ENCODE measurements at places on chromosomes 7 and 10. TPM values are rescaled to one million over a fixed set of nuclear protein-coding genes. Genes with fewer than 3 reads are reported as not detected.

DNA sequence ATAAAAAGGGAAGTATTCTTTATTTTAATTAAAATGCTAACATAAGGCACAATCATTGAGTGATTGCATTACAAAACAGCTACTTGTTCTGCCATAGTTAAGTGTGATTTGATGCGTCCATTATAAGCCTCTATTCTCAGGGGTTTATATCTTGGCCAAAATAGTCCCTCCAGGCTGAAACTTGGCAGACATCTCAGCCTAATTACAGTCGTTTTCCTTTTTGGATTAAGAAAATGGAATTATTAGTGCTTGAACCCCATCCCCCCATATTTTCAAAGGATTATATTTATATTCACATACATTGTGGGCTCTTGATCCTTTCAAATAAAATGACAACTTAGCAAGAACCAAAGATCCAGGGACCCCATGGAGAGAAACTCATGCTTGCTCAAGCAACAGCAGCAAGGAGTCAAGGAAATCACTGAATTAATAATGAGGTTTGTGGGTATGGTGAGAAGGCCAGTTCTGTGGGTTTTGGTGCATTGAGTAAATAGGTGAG, 66.7 kb upstream of the NEUROD6 start:
- H3K27ac ChIP-seq = no peak overlapping the region
- H3K27me3 ChIP-seq = no peaks in the 10 kb centered on the region
- no peak overlapping the region for H3K4me3 ChIP-seq
- H3K4me1 ChIP-seq = no peaks in the 10 kb centered on the region

DNA sequence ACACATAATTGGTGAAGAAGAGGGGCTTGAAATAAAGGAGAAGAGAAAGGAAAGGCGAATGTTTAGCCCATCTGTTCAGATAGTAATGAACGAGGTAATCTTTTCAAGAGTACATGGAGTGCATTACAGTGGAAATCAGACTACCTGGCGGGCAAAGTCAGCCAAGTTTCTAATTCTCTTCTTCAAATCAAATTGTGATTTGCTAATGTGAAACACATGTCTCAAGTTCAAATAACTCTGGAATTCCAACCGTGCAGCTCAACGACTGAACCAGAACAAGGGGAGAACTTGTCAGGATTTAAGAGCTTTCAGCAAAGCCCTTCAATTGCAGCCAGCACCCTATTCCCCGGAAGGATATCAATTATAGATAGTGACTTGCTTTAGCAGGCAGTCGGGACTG, 216.9 kb downstream of the GLI3 start:
- H3K4me1 ChIP-seq = no peaks in the 10 kb centered on the region
- no peak for DNase-seq
- H3K27me3 ChIP-seq = no peaks in the 10 kb centered on the region
- H3K4me3 ChIP-seq = no peak overlapping the region
- H3K27ac ChIP-seq = no peak overlapping the region

DNA sequence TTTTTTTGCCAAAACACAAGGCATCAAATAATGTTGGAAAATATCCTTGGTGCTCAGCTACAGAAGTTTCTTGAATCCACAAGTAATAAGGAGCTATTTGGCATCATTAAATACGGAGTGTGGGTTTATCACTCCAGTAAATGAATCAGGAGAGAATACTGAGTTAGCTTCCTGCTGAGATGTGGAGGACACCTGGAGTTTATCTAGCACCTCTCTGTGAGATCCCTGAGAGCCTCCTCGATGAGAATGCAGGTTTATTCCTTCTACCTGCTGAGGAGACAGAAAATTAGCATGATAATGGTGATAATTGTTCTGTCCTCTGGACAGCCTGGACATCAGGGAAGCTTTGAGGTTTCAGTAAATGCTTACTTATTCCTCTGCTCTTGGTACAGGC, 40.5 kb downstream of the NRG3 start:
- no peak overlapping the region for H3K27ac ChIP-seq
- no peaks in the 10 kb centered on the region for H3K27me3 ChIP-seq
- H3K36me3 ChIP-seq = no peaks in the 10 kb centered on the region
- H3K4me3 ChIP-seq = no peak overlapping the region
- H3K4me1 ChIP-seq = no peaks in the 10 kb centered on the region

DNA sequence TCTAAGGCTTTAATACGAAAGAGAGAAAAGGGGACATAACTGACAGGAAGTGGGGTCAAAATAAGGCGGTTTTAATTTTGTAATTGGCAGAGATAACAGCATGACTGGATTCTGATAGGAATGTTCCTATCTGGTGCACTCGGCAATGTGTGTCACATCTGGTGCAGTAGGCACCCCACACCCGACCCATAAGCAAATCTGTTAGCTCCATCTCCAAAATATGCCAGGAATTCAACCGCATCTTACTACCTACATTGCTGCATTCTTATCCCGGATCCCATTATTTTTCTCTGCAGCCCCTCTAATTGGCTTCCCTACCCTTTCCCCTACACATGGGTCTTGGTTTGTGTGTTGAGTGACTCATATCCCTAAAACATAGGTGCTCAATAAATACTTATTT, 19.1 kb upstream of the GALNT11 start:
- H3K4me3 ChIP-seq = no peak overlapping the region
- no peaks in the 10 kb centered on the region for H3K4me1 ChIP-seq
- no peak for DNase-seq

PTPRZ1 gene
- not detected for total RNA-seq

CALHM3 gene
- total RNA-seq = 0.63 TPM

- H3K36me3 ChIP-seq = no peaks in the 10 kb centered on the region
- H3K4me1 ChIP-seq = no peaks in the 10 kb centered on the region
- no peak overlapping the region for H3K4me3 ChIP-seq
- H3K27me3 ChIP-seq = peaks cover 4% of the 10 kb centered on the region
- H3K27ac ChIP-seq = no peak overlapping the region
Observed at GRCh38 chr7:22251281-22251680, 105.7 kb downstream of the RAPGEF5 start.

DNA sequence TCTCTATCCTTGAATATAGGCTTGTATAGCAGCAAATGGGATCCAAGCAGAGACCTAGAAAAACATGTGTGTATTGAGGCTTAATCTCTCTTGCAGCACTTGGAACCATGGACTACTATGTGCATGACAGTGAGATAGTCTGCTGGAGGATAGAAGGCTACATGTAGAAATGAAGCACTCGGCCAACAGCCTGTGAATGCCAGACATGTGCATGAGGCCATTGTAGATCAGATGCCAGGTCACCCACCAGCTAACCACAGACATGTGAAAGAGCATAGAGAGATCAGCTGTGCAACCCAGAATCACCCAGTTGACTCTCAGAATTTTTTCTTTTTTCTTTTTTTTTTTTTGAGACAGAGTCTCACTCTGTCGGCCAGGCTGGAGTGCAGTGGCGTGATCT, 90.9 kb downstream of the NT5C2 start:
- no peak overlapping the region for H3K4me3 ChIP-seq
- no peaks in the 10 kb centered on the region for H3K4me1 ChIP-seq
- H3K36me3 ChIP-seq = peaks cover 35% of the 10 kb centered on the region
- no peaks in the 10 kb centered on the region for H3K27me3 ChIP-seq

DNA sequence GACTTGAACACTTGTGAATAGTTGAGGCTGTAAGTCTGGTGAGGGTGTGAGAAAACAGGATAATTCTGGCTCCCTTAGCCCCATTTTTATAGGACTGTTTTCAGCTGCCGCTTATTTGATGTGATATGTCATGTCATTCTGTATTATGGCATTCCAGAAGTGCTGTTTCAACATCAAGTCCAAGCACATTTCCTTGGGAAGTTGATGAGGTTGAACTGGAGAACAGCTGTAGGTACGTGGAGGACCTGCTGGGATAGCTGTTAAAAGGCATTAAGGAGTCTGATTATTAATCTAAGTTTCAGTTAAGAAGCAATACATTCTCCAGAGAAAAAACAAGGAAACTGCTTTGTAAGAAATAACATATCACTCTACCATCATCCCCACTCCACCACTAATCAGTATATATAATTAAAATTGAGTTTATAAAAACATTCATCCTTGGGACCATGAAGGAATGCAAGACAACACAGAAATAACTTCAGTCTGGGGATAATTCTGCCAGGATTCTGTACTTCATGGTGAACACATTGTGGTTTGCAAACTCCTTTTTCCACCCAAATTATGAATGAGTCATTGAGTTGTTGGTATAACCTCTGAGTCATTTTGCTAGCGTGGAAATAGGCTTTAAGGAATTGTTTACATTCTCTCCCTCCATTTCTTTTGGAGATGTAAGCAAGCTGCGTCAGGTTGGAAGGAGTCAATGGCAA, 39.9 kb upstream of the TMEM229A start:
- H3K4me1 ChIP-seq = no peaks in the 10 kb centered on the region
- no peaks in the 10 kb centered on the region for H3K36me3 ChIP-seq
- DNase-seq = no peak
- no peaks in the 10 kb centered on the region for H3K27me3 ChIP-seq
- no peak overlapping the region for H3K4me3 ChIP-seq

DNA sequence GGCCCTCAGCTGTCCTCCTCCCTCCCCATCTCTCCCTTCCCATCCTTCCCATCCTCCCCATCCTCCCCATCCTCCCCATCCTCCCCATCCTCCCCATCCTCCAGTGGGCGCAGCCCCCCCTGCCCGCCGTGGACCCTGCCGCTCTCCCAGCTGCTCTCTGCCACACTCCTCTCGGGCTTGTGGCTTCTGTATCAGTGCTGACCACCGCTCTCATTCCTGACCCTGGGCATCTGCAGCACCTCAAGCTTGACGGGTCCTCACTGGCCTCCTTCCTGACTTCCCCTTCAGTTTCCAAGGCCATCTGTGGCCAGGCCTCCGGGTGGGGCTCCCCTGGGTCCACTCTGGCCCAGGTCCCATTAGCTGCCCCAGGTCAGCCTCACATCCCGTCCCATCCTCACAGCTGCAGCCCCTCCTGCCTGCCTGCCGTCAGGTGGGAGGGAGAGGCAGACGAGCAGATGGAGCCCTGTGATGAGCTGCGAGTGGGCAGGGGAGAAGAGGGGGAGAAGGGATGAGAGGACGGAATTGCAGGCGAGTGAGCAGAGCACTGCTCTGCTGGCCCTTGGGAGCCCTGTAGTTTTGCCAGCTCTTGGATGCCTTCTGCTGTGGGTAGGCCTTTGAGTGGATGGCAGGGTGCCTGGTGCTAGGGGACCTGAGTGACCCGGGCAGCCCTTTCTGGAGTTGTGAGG, 35.7 kb downstream of the LHPP start:
- H3K4me3 ChIP-seq = no peak overlapping the region
- no peaks in the 10 kb centered on the region for H3K27me3 ChIP-seq
- DNase-seq = no peak

DNA sequence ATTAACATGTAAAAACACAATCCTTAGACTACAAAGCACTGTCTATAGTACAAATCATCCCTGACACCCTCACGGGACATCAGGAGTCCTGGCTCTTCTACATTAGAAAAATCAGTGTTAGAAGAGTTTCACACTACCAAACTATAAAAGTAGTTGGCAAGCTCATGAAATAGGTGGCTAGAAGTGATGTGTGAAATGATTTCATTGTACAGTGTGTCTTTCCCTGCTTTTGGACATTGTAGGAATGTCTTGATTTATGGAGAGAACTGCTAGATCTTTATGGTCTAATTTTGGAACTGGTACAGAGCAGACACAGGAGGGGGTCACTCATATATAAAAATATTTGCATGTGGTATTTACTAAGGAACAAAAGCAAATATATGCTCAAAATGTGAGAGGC, 33.2 kb downstream of the SEMA3A start:
- H3K27ac ChIP-seq = no peak overlapping the region
- H3K4me1 ChIP-seq = no peaks in the 10 kb centered on the region
- no peak for DNase-seq
- H3K4me3 ChIP-seq = no peak overlapping the region
- no peaks in the 10 kb centered on the region for H3K36me3 ChIP-seq

VPS50 gene
- total RNA-seq = 22.1 TPM

ZP3 gene
- 5.9 TPM for total RNA-seq

COL1A2 gene
- total RNA-seq = 0.21 TPM

DNA sequence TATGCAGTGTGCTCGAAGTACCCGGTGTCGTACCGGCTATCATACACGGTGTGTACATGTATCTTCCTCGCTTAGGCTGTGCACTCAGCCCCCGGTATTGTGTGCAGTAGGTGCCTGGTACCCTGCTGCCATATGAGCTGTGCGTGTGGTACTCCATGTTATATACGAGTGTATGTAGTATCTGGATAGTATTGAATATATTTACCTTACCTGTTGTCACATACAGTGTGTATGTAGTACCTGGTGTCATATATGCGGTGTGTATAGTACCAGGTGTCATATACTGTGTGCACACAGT, 1.2 kb downstream of the ZMYND11 start:
- H3K4me1 ChIP-seq = peaks cover 38% of the 10 kb centered on the region
- no peaks in the 10 kb centered on the region for H3K36me3 ChIP-seq
- no peaks in the 10 kb centered on the region for H3K27me3 ChIP-seq
- DNase-seq = no peak

GRCh38 chr7:77830649-77831355, 32.2 kb downstream of the PHTF2 start:
- peaks cover 18% of the 10 kb centered on the region for H3K36me3 ChIP-seq
- H3K27ac ChIP-seq = no peak overlapping the region

ASZ1 gene
- not detected for total RNA-seq

- H3K4me1 ChIP-seq = no peaks in the 10 kb centered on the region
- DNase-seq = no peak
- H3K27me3 ChIP-seq = no peaks in the 10 kb centered on the region
- H3K27ac ChIP-seq = no peak overlapping the region
Observed at GRCh38 chr10:115422624-115423023, 329.5 kb downstream of the ATRNL1 start.

DNA sequence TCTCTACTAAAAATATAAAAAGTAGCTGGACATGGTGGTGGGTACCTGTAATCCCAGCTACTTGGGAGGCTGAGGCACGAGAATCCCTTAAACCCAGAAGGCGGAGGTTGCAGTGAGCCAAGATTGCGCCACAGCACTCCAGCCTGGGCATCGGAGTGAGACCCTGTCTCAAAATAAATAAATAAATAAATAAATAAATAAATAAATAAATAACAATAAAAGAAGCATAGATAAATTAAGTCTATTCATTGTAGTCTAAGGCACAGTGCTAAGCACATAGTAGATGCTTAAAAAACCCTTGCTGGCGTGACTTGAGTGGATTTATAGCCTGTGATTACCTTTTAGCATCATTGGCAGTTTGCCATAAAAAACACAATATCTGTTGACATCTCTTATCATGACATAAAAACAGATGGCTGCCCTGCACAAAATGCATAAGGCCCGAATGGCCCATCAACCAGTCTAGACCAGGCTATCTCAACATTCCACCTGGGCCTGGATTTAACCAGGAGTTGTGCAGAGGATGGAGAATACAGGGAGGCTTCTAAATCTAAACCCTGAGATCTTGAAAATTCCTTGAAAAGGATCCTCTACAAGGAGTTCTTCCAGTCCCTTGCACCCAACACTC, 94.9 kb downstream of the PRLHR start:
- no peaks in the 10 kb centered on the region for H3K36me3 ChIP-seq
- no peak for DNase-seq
- H3K27ac ChIP-seq = no peak overlapping the region
- H3K27me3 ChIP-seq = peaks cover 29% of the 10 kb centered on the region
- H3K4me3 ChIP-seq = no peak overlapping the region
- H3K4me1 ChIP-seq = peaks cover 11% of the 10 kb centered on the region

CLIP2 gene
- total RNA-seq = 1.7 TPM

HNRNPF gene
- total RNA-seq = 515 TPM

SHTN1 gene
- total RNA-seq = not detected

- no peaks in the 10 kb centered on the region for H3K27me3 ChIP-seq
- no peaks in the 10 kb centered on the region for H3K36me3 ChIP-seq
- DNase-seq = no peak
- H3K4me3 ChIP-seq = no peak overlapping the region
Observed at GRCh38 chr7:114405427-114405826, 9.2 kb upstream of the FOXP2 start.

Measured in activated CD8-positive, alpha-beta T cell treated with anti-CD3 and anti-CD28 coated beads, Interleukin-2, amount 10 ng/mL, durations not matched to agents 7 days and 5 days (primary cell).